AG09309 (cell line): ENCODE measurements at places on chromosomes 13 and 19.

DNA sequence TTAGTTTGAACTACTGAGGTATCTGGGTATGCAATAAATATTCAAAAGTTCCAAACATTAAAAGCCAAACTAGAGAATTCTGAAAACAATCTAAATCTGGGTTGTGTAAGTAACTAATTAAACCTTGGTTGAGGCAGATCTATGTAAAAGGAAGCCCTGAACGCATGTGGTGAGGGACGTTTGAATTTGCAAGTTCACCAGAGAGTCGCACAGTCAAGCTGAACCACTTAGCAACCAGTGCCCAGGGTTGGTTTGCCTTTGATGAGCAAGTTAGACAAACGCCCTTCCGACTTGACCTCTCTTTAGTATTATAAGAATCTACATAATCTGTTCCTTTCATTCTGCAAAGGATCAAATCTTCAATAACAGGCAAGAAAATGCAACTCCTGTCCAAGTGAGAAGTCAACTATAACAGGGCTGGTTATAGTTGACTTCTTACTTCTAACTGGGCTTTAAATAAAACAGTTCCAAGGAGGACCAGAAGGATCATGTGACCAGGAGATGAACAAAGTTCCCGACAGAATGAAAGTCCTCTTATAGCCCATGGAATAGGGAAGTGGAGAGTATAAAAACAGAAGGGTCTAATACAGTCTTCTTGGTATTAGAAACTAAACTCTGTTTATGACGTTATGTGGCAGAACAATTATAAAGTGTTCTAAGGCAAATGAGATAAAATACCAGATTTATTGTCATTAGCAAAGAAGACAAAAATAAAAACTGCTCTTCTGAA lies 40.6 kb downstream of the PHF11 start:
- no peak for DNase-seq

GRCh38 chr13:84645196-84646012 lies 763.1 kb upstream of the SLITRK1 start:
- DNase-seq: peak; percentile 67

DNA sequence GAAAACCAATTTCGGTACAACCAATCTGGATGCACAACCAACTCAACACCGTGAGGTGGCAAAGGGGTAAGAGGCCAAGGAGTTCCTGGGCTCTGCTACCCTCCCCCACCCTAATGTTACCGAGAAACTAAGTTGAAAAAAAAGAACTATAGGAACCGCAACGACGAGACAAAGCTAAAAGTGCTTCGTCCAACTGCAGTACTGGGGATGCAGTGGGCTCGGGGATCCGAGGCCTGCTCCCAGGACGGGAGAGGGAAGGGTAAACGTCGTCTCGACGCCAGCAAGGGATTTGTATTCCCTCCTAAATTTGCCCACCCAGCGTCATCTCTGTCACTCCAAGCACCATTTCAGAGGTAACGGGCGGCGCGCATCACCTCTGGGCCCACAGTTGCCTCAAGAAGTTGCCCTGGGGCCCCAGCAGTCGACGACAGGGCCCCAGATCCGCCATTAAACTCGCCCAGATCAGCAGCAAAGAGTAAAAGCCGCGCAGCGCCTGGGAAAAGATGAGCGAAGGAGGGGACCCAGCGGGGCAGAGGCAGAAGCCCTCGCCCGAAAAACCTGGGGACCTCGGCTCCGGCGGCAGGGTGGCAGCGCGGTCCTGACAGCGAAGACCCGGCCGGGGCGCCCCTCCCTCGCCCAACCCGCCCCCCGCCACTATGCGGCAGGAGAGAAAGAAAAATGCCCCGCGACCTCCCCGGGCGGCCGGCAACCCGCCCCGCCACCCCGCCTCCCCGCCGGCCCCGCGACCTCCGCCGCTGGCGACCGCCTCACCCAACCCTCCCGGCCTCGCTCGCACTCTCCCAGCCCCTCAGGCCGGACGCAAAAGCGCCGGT lies 752 bp downstream of the ZMYM5 start:
- no peak for DNase-seq

GRCh38 chr19:11984986-11985385 lies 20.1 kb downstream of the ZNF763 start:
- no peak for DNase-seq

DNA sequence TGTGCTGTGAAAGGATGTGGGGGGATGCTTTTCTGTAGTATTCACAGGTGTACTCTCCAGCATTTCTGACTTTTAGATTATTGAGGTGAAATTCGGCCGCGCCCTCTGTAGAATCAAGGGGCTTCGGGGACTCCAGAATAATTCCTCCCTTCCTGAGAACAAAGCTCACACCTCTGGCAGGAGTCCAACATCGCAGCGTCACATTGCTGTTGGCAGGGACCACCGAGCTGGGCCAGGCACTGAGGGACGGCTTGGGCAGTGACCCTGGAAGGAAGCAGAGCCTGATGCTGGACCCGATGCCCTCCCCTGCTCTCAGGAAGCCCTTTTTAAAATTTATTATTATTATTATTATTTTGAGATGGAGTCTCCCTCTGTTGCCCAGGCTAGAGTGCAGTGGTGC lies 6.3 kb downstream of the TARM1 start:
- DNase-seq: no peak

GRCh38 chr13:64767054-64767453 lies 2463.1 kb downstream of the PCDH9 start:
- no peak for DNase-seq

- no peak for DNase-seq
These were observed 9.8 kb upstream of the USPL1 start for GRCh38 chr13:30607908-30608307.

- DNase-seq: peak; percentile 38
These were observed 1635.8 kb downstream of the PCDH9 start for GRCh38 chr13:65594298-65594781.

GRCh38 chr19:33048806-33049676 lies 15.6 kb downstream of the RHPN2 start:
- no peak for DNase-seq

DNA sequence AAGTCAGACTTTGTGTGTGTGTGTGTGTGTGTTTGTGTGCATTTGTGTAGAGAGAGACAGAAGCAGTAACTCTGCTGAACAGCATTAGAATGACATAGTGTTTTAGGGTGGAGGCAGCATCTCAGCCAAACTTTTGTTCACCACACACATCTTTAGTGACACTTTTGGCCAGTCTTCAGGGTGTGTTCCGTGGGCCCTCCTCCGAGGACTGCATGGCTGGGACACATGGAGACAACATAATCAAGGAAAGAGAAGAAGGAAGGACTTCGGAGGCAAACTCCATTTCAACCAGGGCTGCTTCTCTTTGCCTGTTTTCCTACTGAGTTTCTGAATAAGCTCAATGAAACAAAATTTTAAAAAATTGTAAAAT lies 205.1 kb downstream of the LHFPL6 start:
- no peak for DNase-seq

- DNase-seq: no peak
These were observed 245.2 kb downstream of the DNAJC15 start for GRCh38 chr13:43268632-43269031.

DNA sequence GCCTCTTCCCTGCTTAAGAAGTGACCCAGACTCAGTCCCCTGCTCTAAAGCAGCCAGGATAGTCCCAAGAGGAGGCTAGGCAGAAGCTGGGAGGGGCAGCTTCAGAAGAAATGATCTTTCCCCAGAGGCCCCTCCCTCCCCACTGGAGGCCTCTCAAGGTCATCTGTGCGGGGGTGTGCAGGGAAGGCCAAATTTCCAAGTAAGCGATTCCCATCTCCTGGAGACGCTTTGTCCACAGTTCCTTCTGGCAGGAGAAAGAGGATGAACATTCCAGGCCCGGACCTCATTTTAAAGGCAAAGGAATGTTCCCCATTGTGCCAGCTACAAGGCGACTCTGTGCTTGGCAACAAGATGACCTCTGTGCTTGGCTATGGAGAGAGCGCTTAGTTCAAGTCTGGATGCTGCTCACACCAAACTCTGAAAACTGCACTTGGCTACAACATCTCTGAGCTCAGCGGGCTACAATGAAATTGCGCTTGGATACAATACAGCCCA lies 23.5 kb downstream of the COL5A3 start:
- DNase-seq: no peak

DNA sequence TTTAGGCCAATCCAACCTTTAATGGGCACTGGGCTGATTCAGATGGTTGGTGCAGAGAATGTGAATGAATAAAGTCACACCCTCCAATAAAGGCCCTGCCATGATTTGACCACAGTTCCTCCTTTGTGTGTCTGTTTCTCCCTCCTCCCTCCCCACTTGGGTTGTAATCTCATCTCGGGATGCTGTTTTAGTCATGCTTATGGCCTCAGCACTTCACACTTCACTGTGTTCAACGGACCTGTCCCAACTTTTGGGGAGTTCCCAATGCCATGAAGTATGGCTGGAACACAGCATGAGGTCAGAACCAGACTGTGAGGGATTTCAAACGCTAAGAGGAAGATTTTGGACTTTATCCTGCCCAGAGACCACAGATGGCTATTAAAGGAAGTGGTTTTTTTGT lies 5.6 kb upstream of the RAB8A start:
- DNase-seq: peak; percentile 8

DNA sequence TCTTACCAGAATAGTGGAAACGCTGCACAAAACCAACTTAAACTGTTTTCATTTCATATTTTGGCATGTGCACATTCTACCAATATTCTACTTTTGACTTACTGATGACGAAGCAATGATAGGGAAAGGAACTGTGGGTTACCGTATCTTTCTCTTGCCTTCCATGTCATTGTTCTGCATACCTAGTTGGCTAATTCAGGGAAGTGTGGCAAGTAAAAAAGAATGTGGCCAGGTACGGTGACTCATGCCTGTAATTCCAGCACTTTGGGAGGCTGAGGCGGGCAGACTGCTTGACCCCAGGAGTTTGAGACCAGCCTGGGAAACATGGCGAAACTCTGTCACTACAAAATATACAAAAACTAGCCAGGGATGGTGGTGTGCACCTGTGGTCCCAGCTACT lies 108.2 kb downstream of the SIPA1L3 start:
- DNase-seq: no peak

GRCh38 chr13:99062593-99062992 lies 84.7 kb upstream of the DOCK9 start:
- peak; percentile 49 for DNase-seq

DNA sequence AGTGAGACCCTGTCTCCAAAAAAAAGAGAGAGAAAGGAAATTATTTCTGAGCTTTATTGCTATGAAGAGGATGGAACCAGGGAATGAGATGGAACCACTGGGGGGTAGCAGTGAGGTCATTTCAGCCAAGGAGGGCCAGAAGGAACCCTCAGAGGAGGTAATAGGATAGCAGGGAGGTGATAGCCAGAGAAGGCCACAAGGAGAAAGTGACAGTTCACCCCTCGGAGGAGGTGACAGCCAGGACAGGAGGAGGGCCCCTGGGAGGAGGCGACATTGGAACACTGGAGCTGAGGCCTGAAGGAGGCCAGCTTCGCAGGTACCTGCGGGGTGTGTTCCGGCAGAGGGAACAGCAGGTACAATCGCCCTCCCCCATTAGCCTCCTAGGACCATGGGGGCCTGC lies 675 bp upstream of the PGPEP1 start:
- no peak for DNase-seq

GRCh38 chr13:88483202-88483601 lies 812.0 kb downstream of the SLITRK5 start:
- DNase-seq: no peak

- no peak for DNase-seq
These were observed 31.9 kb upstream of the LILRA2 start for GRCh38 chr19:54541712-54542111.

GRCh38 chr13:37701306-37701705 lies 102.7 kb upstream of the POSTN start:
- peak; percentile 31 for DNase-seq

DNA sequence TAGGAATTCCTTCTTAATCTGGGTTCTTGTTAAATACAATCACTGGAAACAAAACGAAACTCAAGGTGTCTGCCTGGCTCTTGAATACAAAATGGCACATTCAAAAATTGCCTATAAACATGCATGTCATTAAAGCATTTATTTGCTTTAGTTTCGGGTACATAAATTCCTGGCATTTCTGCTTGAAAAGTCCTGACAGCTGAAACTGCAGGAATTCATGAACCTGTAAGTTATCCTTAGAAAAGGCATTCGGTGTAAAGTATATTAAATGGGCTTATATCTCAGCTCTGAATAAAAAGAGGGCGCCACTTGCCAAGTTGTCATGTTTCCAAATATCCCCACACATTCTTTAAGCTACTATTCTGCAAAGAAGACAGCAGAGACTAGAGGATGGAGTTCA lies 32.9 kb downstream of the RXFP2 start:
- no peak for DNase-seq

DNA sequence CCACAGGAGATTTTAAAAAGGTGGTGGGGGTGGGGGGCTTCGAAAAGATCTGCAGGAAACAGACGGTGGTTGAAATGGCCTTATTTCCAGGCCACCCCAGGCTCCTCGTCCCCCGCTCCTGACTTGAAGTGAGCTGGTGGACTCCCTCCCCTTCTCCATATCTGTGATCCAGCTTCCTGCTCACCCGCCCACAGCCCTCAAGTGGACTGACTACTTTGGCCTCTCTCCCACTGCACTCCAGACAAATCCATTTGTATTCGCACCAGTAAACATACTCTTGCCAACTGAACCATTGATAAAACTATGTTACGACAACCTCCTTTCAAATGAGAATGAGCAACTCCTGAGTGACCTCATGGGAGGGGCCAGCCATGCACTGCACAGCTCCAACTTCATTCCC lies 259.5 kb downstream of the COL4A1 start:
- DNase-seq: peak; percentile 37

DNA sequence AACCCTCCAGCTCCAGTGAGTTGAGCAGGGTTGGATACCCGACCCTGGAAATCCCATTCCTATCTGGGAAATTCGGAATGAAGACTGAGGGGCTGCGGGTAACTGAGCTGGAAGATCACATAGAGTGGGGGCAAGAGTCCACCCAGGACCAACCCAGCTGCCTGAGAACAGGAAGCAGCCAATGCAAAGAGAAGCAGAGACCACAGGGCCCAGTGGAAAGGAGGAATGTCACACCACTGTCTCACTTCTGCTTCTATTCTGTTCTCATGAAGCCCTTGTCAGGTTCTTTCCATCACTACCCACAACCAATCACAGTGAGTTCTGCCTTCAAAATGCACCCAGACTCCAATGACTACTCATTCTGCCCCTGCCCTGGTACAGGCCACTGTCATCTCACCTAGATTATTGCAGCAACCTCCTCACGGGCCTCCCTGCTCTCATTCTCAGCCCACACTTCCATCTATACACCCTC lies 15.3 kb downstream of the DYRK1B start:
- no peak for DNase-seq

DNA sequence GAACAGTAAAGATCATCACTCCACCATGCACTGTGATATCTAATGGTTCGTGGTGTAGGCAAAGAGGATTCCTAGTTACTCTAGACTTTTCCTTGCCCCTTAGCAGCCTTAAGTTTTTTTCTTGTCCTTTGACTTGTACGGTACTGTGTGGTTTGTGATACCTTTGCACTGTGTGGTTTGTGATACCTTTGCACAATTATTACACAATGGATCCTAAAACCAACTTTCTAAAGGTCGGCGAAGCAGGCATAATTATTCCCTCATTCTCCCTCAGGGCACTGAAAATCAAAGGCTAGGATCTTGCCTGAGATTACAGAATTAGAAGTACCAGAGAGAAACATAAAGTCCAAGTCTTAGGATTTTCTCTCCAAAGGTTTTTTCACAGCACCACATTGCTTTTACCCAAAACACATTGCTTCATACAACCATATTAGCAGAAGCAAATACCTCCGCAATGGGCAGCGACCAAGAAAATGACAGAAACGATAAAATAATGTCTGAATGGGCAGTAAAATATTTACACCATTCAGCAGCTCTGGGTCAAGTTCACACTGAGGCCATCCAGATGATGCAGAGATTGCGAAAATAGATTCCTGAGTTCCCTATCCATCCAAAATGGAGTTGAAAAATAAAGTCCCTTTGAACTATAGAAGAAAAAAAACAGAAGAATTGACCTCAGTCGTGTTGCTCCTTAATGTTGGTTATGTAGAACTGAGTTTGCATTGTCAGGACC lies 106.4 kb downstream of the FGF14 start:
- DNase-seq: no peak

GRCh38 chr13:109897988-109898624 lies 111.7 kb upstream of the IRS2 start:
- DNase-seq: no peak
